ENCODE measurements at places on chromosomes 1 and 21.

DNA sequence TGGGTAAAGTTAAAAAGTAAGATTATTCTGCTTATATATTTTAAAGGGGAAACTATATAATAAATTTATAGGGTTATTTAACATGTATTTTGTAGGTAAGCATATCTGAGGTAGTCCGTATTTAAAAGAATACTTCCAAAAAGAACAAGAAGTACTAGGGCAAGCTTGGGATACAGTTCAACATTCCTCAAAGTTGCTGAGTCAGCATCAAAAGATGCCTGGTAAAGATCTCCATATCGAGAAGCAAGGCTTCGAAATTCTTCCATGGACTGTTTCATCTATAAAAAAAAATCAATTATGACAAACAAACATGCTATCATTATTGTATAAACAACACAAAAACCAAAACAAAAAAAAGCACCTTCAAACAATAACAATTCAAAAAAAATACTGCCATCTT, 67.7 kb downstream of the INTS7 start:
- no peak for DNase-seq

DNA sequence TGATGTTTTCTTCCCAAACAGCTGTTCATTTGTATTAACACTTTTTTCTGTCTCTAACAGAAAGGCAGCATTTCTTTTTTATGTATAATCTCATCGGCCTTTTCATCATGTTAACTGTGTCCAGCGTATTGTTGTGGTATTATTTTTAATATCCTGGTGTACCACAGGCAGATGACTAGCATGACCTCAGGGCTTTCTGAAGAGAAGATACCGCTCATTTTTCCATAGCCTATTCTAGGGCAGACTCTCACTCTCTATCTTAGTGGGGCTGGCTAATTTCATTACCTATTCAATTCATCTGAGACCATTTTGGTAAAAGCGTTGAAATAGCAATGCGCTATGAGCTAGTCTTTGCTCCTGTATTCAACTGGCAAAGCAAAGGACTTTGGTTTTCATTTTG, 209.9 kb downstream of the SDCCAG8 start:
- no peak for DNase-seq

- no peak for DNase-seq
These were observed 35.6 kb downstream of the LRRN2 start for GRCh38 chr1:204649721-204650521.

DNA sequence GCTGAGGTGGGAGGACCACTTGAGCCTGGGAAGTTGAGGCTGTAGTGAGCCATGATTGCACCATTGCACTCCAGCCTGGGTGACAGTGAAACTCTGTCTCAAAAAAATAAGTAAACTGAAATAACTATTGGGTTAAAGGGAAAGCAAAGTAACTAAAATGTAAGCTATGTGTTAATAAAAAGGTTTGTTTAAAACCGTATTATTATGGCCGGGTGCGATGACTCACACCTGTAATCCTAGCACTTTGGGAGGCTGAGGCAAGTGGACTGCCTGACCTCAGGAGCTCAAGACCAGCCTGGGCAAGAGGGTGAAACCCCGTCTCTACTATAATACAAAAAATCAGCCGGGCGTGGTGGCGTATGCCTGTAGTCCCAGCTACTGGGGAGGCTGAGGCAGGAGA, 27.0 kb downstream of the NVL start:
- no peak for DNase-seq
